ENCODE measurements at places on chromosomes 7 and 10.

- DNase-seq, result no peak
Observed at GRCh38 chr10:26914898-26915297, 54.1 kb upstream of the ABI1 start.

DNA sequence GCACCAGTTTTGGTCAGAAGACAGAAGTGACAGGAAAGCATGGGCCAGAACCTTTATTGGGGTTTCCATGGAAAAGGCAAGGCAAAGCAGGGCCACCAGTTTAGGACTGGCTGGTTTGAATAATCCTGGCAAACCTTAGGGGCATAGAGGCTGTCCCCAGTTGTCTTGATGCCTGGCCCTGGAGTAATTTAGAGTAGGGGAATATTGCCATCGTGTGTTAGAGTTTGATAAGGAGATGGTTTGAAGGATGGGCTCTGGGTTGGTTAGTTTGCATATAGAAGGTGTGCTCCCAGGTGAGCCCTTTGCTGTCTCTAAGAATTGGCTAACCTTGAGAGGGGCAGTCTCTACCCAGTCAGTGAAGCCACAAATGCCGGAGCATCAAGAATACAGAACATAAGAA is 79.6 kb downstream of the ZNF777 start:
- no peak for DNase-seq

GRCh38 chr10:114096864-114097263 is 53.2 kb downstream of the ADRB1 start:
- no peak for DNase-seq

DNA sequence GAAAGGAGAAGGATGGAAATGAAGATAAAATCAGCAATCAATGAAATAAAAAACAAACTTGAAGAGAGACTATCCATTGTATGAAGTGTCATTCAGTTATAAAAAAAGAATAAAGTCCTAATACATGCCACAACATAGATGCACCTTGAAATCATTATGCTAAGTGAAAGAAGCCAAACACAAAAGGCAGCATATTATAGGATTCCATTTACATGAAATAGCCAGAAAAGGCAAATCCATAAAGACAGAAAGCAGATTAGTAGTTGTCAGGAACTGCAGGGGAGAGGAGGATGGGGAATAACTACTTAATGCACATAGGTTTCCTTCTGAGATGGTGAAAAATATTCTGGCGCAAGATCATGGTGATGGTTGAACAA is 6.6 kb upstream of the PON1 start:
- no peak for DNase-seq

GRCh38 chr10:101249171-101249581 is 19.9 kb upstream of the LBX1 start:
- DNase-seq, result no peak

- DNase-seq, result no peak
Observed at GRCh38 chr10:72342911-72343310, 11.8 kb downstream of the DNAJB12 start.

Data from activated CD4-positive, alpha-beta T cell treated with anti-CD3 and anti-CD28 coated beads for 4 hours (primary cell).